GM12864 (cell line): ENCODE measurements at places on chromosomes 4 and X.

GRCh38 chrX:104136241-104137019 is 20.4 kb downstream of the SLC25A53 start:
- DNase-seq: no peak

DNA sequence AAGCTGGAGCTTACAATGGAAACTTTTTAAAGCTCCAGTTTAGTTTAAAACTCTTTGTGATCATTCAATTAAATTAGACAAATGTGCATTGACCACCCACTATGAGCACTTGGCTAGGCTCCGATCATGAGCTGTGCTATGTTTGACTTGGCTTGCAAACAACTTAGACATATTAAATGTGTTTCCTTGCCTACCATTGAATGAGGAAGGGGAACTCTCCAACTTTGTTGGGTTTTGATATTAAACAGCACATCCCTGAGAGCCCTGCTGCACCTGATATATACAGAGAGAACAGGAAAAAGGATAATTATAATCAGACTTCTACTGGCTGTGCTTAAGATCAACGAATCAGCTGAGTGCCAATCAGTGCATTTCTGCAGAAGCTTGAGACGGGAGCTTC is 71.4 kb upstream of the ADGRL3 start:
- no peak for DNase-seq

- no peak for DNase-seq
Observed at GRCh38 chr4:36282503-36283030, 1.2 kb downstream of the DTHD1 start.

- no peak for DNase-seq
Observed at GRCh38 chrX:13080128-13080795, 35.8 kb upstream of the FAM9C start.

- DNase-seq: no peak
Observed at GRCh38 chrX:133594156-133594555, 178.9 kb upstream of the GPC4 start.

DNA sequence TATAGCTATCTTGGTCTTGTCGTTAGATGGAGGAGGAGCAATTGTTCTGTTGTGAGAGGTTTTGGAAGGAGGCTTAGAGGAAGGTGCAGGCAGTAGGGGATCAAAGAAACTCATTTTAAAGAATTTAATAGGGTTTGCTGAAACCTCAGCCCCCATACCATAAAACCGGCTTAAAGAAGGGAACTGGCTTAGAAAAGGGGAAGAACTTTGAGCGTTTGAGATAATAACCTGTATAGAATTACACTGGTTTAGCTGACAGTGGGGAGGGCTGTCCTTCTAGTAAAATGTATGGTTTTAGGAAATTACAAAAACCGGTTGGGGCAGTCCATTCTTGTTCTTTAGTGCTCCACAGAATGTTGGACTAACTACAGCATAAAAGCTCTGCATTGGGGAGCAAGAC is 128.1 kb downstream of the KDM6A start:
- DNase-seq: no peak

DNA sequence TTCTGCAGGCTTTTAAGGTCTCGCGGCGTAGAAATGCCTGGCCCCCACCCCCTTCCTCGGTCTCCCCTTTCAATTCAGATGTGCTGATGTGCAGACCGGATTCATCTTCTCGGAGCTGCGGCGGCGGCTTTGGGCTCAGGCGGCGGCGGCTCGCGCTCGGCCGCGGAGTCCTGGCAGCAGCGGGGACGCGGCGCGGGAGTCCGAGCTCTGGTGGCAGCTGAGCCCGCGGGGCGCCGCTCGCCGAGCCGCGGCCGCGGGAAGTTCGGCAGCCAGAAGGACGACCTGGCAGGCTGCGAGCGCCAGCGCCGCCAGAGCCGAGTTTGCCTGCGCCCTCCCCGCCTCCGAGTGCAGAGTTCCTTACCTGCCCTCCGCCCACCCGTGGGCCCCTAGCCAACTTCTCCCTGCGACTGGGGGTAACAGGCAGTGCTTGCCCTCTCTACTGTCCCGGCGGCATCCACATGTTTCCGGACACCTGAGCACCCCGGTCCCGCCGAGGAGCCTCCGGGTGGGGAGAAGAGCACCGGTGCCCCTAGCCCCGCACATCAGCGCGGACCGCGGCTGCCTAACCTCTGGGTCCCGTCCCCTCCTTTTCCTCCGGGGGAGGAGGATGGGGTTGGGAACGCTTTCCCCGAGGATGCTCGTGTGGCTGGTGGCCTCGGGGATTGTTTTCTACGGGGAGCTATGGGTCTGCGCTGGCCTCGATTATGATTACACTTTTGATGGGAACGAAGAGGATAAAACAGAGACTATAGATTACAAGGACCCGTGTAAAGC is 448 bp downstream of the TLL1 start:
- no peak for DNase-seq

- DNase-seq: no peak
Observed at GRCh38 chr4:112898357-112899141, 150.9 kb upstream of the ANK2 start.

- no peak for DNase-seq
Observed at GRCh38 chr4:39255266-39255665, 72.9 kb downstream of the WDR19 start.

DNA sequence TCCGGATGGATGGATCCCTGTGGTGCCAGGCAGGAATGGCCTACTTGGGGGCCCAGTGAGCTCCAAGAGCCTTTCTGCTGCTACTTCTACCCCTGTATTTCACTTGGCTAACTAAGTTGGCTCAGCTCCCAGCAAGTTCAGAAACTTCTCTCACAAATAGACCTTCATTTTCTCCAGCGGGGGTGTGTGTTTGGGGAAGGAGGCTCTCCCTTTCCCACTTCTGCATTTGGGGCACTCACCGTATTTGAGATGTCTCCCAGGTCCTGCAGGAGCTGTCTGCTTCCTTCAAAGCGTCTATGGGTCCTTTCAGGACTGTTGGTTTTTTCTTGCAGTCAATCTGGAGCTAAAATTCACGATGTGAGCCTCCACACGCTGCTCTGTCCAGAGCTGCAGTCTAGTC is 197.7 kb downstream of the SPANXN3 start:
- no peak for DNase-seq

DNA sequence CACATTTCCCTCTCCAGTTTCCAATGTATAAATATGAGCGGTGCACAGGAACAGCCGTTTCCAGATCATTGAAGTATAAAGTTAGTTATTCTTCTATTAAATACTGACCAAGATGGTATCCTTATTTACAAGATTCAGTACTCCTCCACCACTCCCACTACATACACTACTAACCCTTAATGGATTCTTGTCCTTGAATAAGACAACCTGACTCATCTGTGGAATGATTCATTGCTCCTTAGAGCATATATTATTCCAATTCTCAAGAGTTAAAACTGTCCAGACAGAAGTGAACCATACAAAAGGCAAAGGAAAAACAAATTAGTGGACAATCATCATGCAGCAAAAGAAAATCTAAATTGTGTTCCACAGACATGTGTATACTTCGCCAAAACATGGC is 373.3 kb downstream of the IDS start:
- no peak for DNase-seq

DNA sequence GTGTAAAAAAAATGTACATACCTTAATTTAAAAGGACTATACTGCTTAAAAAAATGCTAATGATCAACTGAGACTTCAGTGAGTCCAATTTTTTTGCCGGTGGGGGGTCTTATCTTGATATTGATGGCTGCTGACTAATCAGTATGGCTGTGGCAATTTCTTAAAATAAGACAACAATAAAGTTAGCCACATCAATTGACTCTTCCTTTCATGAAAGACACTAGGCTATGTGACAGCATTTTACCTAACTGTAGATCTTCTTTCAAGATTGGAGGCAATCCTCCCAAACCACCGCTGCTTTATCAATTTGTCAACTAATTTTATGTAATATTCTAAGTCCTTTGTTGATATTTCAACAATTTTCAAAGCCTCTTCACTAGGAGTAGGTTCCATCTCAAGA is 116.1 kb downstream of the FBXW7 start:
- DNase-seq: no peak

- DNase-seq: no peak
Observed at GRCh38 chr4:171117457-171117856, 695.7 kb upstream of the GALNTL6 start.

DNA sequence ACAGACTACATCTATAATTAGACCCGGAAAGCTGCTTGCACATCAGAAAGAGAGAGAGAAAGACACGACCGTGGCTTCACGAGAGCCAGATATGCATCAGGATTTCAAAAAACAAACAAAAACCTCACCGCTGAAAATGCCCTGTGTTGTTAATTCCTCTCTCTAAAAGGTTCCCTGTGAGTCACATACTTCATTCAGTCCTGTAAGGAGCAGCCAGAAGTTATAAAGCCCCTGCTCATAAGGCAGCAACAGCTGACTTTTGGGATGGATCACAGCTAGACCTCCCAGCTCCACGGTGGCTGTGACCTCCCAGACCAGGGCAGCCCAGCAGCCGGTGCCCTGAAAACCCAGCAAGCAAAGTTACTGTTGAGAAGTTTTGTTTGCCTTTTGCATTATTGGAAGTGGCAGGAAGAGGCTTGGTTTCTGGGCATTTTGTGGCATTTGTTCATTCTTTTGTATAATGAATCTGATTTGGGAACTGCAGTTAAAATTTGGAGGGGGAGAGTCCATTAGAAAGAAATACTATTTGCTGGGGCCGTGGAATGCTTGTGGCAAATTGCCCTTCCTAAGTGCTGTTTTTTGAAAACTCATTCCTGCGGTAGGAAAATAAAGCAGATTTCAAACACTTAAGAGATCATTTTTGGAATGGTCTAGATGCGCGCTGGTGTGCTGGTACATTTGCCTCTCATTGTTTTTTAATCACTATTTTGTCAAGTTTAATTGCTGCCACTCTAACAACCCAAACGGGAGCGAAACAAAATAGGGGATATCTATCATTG is 520.4 kb downstream of the BCOR start:
- DNase-seq: no peak

DNA sequence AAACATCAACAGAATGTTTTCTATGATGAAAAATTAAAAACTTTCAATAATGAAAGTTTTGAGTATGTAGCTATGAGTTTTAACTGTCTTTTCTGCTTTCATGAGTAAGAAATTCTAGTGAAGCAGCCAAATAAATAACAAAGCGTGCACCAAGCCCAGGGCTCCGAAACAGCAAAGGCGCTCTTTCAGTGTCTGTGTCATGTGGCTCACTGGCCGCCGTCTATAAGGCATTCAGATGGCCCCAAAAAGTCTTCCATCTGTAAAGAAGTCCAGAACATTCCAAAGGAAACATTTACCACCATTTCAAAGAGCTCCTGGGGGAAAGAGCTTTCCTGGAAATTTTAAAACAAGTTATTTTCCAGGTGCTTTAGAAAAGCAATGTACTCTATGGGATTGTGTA is 139.9 kb downstream of the AFAP1 start:
- DNase-seq: no peak

GRCh38 chrX:70454441-70455365 is 10.1 kb downstream of the DLG3 start:
- no peak for DNase-seq

GRCh38 chr4:189912170-189912569 is 28.5 kb upstream of the FRG1 start:
- no peak for DNase-seq

DNA sequence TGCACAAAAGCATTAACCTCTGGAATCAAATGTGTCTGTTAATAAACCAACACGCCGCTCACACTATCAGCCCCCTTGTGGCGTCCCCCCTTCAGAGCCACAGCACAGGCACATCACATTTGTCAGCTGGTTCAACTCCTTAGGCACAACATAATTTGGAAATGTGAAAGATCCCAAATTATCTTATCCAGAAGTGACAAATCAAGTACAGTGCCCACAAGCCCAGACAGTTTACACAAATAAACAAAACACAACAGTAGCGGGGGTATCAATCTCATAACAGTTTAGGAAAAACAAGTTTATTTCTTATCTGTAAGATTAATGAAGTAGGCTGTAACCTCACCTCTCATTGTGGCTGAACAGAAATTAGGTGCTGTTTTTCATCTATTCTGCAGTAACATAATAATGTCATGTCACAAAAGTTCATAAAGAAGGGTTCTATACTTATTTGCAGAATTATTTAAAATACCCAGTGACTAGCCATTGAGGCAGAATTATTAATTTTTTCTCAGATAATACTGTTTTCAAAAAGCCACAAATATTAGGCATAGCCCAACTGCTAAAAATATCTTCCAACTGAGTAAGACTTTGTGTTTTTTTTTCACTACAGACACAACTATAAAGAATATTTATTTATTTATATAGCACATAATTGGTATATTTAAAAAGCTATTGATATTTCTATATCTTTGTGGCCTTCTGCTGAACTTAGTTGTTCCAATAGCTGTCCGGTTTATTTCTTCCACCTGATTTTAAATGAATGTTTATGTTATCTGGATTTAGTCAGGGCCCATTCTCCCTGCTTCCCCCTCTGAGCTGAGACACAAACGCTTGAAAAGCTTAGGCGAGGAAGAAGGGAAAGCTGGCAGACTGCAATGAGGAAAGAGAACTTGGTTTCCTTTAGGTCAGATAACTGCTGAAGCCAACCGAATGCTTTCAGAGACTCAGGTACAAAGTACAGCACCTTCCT is 214.7 kb downstream of the QDPR start:
- no peak for DNase-seq

GRCh38 chrX:24025741-24026403 is 1.1 kb downstream of the KLHL15 start:
- DNase-seq: no peak

DNA sequence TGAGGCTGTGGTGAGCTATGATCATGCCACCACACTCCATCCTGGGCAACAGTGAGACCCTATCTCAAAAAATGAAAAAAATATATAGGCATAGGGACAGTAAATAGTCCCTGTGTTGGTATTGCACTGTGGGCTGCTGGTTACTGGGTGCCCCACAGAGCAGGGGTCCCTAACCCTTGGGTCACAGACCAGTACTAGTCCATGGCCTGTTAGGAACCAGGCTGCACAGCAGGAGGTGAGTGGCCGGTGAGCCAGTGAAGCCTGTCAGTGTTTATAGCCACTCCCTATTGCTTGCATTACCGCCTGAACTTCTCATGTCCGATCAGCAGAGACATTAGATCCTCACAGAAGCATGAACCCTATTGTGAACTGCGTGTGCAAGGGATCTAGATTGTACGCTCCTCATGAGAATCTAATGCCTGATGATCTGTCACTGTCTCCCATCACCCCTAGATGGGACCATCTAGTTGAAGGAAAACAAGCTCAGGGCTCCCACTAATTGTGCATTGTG is 106.5 kb downstream of the TNIP2 start:
- DNase-seq: no peak

DNA sequence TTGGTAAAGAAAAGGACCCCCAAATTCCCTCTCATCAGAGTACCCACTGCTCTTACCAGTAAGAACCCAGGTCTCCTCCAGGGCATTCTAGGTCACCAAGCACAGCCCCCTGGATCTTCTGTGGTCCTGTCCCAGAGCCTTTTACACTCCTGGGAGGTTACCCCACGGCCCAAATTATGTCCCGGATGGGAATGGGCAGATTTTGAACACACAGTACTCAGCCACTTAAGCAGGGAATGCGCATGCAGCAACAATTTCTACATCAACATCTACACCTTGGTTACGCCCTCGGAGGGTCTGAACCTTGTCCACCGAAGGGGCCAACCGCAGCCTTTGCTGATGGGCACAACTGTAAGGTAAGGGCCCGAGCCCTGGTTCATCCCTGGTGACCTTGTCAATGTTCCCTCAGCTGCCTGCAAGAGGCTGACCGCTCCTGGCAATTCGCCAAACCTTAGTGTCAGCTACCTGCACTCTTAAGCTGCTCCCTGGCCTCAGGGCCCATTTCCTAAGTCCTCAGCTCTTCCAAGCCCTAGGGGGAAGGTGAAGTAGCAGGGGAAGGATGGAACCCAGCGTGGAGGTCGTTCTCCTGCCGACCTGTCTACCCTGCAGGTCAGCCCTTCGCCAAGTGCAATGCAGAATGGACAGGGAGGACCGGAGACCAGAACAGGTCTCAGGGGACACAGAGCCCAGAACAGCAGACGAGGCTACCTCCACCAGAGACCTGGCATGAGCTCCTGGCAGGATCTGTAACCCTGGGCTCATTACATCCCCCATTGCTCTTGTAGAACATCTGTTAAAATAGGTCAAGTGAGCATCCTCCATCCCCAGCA is 5.9 kb downstream of the TIMP1 start:
- DNase-seq: no peak
